ENCODE measurements at places on chromosomes 5 and 9.

DNA sequence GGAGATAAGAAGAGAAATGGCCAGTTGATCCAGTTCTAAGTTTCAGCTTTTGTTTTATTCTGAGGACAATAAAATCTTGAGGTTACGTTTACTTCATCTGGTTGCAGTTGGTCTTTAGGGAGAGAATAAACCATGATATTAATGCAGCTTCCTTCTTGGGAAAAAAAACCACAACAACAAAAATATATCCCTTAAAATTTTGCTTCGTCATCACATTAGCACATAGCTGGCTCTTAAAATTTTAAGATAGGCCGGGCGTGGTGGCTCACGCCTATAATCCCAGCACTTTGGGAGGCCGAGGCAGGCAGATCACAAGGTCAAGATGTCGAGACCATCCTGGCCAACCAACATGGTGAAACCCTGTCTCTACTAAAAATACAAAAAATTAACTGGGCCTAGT lies 86.4 kb downstream of the EQTN start:
- no peak for DNase-seq

DNA sequence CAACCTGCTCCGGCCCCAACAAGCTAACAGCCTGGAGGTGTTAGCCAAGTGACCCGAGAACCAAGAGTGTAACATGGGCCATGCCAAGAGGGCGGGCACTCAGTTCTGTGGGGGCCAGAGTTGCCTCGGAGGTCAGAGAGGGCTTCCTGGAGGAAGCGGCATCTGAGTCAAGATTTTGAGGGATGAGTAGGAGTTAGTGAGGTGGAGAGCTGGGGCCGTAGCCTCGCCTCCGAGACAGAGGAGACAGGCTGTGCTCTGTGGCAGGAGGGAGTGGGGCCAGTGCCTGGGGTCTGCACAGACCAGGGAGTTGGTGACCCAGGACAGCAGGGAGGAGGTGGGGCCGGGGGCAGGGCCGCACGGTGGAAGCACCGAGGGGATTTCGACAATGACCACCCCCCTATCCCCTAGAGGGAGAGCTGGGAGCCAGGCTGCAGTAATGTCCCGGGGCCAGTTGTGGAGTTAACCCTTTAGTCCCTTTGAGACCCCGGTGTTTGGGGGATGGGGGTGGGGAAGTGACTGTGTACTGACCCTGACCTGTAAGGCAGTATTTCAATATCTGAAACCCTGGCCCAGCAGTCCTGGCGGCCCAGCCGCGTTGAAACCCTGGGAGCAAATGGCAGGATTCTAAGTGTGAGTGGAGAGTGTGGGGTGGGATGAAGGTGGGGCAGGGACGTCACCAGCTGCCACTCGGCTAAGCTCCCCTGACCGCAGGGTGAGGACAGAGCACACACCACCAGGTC lies 148.7 kb upstream of the COL5A1 start:
- DNase-seq: no peak

DNA sequence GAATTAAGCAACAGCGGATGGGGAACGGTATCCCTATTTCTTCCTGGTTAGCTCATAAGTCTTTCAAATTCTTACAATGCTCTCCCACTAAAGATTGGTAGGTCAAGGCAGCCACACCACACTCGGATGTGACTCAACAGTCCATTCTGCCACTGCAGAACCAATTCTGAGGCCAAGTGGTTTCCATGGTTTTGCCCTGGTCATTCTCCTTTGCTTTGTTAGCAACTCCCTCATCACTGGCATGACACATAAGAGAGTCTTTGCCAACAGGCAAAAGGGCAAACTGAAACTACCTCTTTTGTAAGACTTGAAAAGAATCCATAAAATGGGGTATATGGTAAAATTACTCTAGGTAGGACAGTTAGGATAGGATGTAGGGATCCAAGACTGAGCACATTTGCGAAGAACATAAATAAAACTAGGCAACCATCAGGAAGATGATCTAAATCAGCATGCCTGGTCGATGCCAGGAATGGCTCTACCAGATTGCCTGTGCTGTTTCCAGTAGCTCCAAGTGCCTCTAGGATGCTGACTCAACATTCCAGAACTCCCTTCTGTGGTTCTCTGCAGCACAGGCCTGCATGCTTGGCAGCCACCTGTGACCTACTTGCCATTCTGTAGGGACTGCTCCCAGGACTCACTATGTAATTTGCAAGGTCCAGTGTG lies 105.4 kb downstream of the DCP2 start:
- DNase-seq: no peak

DNA sequence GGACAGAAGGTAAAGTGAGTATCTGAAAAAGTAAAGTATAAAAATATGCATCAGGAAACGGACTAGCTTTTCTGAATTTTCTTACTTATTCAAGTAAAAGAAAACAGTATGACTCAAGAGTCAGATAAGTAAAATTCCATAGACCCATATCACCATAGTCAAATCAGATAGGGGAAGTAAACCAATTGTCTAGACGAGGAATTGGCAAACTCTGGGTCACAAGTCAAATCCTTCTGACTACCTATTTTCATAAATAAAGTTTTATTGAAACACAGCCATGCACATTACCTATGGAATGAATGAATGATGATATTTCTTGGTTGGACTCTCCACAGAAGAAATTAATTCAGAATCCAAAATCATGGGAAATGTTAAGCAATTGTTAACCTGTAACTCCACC lies 59.1 kb upstream of the TMC1 start:
- no peak for DNase-seq

- no peak for DNase-seq
These were observed 45.9 kb downstream of the OTULIN start for GRCh38 chr5:14710313-14710994.

GRCh38 chr5:42436051-42436450 lies 12.8 kb downstream of the GHR start:
- no peak for DNase-seq

DNA sequence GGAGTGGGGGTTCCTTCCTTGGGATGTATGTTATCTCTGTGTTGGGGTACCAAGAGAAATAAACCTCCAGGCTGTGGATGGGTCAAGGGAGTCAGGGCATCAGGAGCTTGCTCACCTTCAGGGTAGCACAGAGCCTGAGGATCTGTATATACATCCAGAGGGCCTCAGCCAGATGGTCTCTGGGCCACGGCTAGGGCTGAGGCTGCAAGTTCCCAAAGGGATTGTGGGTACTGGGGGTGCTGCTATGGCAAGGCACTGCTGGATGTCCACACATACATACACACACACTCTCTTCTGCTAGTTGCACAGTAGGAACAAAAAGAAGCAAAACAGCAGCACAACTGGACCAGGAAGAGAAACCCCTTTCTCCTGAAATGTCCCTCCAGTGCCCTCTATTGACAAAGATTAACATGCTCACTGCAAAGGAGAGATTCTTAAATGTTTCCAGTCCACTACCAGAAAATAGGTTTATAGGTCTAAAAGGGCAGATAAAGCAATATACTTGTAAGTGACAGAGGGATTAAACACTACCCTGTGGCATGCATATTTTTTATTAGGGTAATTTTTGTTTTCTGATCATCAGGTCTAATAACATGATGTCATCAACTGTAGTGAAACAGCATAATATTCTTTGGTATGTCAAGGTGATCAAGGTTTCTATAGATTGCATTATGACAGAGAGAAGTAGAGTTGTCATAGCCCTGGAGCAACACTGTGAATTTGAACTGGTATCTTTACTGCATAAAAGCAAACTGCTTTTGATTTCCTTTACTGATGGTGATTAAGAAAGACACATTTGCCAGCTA lies 56.3 kb upstream of the KCNN2 start:
- no peak for DNase-seq

GRCh38 chr9:7500521-7500920 lies 299.1 kb downstream of the DMAC1 start:
- no peak for DNase-seq

DNA sequence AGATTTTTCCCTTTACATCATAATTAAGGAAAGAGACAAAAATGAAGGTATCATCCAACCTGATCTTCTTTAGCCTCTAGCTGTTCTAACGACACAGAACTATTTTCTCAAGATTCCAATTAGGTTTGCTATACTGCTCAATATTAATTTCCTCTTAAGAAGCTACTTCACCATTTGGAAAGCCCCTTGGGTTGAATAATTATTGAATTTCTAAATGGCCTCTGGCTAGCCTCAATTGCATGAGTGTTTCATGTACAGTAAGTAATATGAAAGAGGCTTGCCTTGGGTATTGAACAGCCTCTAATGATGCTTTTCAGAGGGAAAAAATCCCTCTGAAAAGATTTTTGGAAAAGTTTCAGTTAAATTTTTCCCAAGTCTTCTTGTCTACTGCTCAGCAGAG lies 3.7 kb upstream of the MOB3B start:
- DNase-seq: no peak

- peak; percentile 30 for DNase-seq
These were observed 8.2 kb downstream of the RPP25L start for GRCh38 chr9:34603610-34604231.

GRCh38 chr5:2739360-2740050 lies 12.0 kb downstream of the IRX2 start:
- DNase-seq: no peak

DNA sequence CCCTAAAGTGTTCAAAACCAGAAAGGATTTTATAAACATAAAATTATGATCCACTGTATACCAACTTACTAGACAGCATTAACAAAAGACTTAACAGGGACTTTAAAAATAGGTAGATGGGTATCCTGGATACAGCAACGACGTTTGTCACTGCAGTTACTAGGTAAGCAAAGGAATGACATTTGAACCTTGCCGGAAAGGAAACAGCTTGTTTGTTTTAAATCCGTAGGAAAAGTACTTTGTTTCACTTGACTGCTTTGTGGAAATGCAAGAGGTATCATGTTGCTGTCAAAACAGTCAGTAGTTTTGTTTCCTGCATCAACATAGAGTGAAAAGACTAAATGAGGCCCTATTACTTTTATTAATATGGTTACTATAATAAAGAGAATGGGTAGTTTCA lies 122.9 kb downstream of the CDC42SE2 start:
- no peak for DNase-seq

GRCh38 chr9:127667127-127667844 lies 39.5 kb upstream of the CFAP157 start:
- DNase-seq: no peak

GRCh38 chr5:115785381-115786065 lies 30.9 kb downstream of the CDO1 start:
- no peak for DNase-seq

DNA sequence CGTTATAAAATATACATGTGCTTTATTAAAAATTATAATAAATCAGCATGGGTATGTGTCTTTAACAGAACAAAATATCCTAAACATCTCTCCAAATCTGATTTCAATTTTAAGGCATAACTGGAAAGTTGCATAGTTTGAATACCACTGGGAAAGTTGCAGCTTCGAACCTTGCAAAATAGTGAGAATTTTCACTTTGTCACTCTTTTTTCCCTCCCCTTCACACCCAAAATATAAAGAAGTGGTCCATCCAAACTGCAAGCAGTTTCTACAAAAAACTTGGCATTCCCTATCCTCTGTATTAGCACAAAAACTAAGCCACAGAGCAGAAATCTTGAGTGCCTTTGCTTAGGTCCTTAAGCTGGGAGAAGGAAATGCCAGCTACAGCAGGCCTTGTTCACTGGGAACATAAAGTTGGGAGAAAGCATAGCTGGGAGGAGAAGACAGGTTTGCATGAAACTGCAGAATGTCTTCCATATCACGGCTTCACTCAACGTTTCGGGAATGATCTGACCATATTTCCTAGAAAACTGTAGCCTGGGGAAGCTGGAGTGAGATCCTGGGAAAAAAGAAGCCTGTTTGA lies 400.3 kb downstream of the EBF1 start:
- DNase-seq: no peak

DNA sequence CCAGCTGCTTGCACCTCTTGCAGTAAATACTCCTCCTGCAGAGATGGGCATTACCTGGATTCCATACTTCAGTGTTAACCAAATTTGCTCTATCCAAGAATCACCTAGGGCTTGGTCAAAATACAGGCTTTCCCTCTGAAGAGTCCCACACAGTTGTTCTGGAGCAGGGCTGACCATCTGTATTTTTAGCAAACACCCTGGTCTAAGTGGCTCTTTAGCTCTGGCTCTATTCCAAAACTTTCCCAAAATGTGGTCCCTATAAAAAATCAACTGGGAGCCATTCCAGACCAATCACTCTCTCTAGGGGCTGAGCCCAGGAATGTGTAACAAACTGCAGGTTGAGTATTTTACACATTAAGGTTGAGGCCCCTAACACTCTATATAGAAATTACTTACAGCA lies 153.7 kb downstream of the SPOCK1 start:
- no peak for DNase-seq

- no peak for DNase-seq
These were observed 20.7 kb downstream of the NLN start for GRCh38 chr5:65742565-65743231.

DNA sequence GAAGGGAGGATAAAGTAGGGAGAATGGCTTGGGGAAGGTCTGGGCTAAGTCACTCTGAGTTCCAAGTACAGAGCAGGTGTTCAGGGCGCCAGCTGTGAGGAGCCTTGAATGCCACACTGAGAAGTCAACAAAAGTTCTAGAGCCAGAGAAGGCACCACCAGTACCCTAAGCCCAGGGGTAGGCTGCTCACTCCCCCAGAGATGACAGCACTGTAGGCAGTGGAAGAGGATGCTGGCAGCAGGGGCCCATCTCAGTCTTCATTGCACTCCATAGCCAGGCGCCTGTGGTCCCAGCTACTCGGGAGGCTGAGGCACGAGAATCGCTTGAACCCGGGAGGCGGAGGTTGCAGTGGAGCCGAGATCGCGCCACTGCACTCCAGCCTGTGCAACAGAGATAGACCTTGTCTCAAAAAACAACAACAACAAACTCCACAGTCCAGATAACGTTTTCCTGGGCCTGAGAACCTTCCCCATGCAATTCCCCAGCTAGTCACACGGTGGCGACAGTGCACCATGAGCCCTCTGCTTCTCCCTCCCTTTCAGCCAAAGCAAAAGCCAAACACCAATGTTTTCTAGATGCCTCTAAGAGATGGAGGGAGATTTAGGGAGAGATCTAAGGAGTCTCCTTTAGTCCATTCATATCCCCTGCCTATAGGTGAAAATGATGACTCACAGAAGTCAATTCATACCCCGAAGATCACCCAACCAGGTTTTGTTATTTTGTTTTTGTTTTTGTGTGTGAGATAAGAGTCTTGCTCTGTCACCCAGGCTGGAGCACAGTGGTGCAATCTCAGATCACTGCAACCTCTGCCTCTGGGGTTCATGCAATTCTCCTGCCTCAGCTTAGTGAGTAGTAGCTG lies 19.8 kb upstream of the NSD1 start:
- peak; percentile 56 for DNase-seq

DNA sequence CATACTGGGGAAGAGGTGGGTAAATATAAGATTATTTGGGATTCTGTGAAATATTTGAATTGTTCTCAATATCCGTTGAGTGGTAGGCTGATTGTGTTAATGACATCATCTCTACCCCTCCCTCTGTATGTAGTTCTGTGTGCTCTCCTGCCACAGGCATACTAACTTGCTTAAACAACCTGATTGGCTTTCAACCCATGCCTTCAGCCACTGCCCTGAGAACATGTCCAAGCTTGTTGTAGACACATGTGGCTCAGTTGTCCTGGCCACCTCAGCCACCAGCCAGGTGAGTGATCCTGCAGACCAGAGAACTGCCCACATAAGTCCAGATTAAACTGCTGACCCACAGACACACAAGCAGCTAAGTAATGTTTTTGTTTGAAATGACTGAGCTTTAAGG lies 31.1 kb downstream of the ANKS6 start:
- no peak for DNase-seq
